ENCODE measurements at places on chromosomes 2 and 18. TPM values are rescaled to one million over a fixed set of nuclear protein-coding genes. Genes with fewer than 3 reads are reported as not detected.

Gene CLEC4F
- polyA plus RNA-seq = not detected

Gene TFPI
- 0.51 TPM for polyA plus RNA-seq

Gene ZSWIM2
- 0.86 TPM for polyA plus RNA-seq

Gene GPR35
- 2.8 TPM for polyA plus RNA-seq

Gene RPS27A
- polyA plus RNA-seq = 1,842 TPM

Gene VIL1
- 0.06 TPM for polyA plus RNA-seq

Gene OSBPL1A
- polyA plus RNA-seq = 24.9 TPM

Gene CPO
- 1.2 TPM for polyA plus RNA-seq

Gene TEKT4
- polyA plus RNA-seq = not detected

Gene ABCG5
- 0.38 TPM for polyA plus RNA-seq

Gene MTA3
- polyA plus RNA-seq = 11.9 TPM

Gene SDC1
- polyA plus RNA-seq = 14.9 TPM

Gene ACVR1C
- polyA plus RNA-seq = 0.64 TPM

Gene RPRM
- polyA plus RNA-seq = 2.8 TPM

Gene CHMP1B
- 109 TPM for polyA plus RNA-seq

Gene FBLN7
- 0.50 TPM for polyA plus RNA-seq

All from neural cell (in vitro differentiated cells).